Renal cortex interstitium (tissue), 15 donors: ENCODE measurements at places on chromosomes 4 and X.

DNA sequence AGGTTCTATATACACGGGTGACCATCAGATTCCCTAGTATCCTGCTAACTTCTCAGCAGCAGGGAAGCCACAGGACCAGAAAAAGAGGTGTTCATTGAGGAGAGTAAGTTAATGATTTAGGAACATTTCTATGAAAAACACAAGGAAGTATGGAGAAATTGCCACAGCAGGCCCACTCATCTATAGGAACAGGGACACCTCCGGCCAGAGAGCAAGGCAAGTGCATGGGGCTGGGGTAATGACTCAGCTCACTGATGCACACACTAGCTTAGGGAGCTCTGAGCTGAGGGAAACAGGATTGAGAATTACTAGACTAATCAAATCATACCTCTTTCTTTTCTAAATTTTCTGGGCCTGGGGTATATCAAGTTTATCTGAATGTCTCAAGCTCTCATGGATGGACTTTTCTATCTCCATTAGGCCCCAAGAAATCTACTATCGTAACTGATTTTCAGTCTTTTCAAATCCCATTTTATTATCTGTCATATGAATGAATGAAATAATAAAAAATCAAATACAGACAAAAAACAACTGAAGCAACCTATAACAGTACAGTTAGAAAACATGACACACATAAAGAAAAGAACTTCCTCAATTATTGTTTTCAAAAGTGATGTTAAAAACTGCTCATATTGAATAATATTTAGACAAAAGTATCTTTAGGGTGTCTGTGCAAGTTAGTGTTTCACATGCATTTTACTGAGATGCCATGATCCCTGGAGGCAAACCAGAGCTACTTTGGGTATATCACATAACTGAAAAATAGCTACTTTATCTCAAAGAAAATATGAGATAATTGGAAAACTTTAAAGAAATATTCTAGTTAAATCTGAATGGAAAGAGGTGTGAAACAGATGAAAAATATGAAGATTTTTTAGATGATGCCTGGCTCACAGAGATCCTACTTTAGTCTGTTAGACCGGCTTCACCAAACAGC is 89.8 kb downstream of the FBXO8 start:
- no peak for DNase-seq

GRCh38 chrX:66728818-66729271 is 90.0 kb upstream of the EDA2R start:
- DNase-seq = no peak

DNA sequence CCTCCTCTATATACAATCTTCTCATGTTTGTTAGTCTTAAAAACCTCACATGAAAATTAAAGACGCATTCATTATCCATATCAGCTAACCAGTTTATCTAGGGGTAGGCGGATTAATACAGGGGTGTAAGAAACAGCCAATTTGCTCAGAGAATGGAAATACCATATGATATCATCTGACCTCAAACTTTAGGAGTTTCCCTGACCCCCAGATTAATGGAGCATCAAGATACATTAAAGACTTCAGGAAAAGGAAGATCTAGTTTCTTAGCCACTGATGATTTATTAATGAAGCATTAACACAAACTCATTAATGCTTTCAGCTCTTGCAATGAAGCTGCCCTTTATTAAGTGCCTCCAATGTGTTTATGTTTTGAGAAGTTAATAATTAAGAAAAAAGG is 67.5 kb downstream of the CAMK2D start:
- no peak for DNase-seq

DNA sequence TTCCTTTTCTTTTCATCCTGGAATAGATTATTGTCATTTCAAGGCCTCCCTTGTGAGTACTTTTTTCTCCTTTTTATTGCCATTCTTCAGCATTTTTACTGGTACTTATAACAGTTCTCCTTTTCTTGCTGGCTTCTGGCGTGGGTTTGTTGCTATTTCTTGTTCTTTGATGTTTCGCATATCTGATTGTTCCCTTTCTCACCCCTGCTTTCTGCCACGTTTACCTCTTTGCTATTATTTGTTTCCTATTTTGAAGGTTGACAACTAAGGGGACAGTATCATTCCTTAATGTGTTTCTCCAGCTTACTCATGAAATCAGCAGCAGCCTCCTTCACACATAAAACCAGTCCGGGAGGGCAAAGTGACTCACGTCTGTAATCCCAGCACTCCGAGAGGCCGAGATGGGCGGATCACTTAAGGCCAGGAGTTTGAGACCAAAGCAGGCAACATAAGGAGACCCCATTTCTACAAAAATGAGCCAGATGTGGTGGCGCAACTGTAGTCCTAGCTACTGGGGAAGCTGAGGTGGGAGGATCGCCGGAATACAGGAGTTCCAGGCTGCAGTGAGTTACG is 72.6 kb downstream of the DMD start:
- no peak for DNase-seq

- DNase-seq = no peak
Measured at GRCh38 chr4:118955515-118955914, 66.9 kb downstream of the SYNPO2 start.

- no peak for DNase-seq
Measured at GRCh38 chr4:127103681-127104115, 529.1 kb upstream of the INTU start.

GRCh38 chr4:77052352-77052751 is 23.4 kb downstream of the CCNI start:
- DNase-seq = no peak

DNA sequence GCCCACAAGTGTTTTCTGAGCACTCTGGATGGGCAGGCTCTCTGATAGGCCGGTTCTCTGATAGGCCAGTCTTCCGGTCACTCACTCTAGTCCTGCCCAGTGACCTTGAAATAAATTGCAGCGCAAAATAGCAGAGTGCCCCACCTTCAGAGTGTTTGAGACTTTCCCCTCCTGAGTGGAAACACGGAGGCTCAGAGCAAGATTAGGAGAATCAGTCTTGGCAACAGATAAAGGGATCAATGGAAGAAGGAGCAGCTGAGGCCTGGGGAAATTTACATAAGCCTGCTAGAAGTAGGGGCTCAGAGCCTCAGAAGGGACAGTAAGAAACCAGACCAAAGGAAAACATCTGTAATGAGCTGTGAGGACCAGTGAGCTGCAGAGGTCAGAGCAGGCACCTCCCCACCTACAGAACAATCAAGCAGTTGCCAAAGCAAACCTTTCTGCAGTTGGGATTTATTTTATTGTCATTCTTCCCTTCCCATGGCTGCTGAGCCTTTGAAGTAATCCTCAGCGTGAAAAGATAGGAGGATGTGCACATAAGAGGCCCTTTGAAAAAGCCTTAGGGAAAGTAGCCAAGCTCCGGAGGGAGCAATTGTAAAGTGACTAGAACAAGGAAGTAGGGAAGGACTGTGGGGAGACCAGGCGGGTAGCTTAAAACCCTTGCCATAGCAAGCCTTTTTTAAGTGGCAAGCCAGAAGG is 89.1 kb upstream of the TSPAN5 start:
- DNase-seq = no peak

DNA sequence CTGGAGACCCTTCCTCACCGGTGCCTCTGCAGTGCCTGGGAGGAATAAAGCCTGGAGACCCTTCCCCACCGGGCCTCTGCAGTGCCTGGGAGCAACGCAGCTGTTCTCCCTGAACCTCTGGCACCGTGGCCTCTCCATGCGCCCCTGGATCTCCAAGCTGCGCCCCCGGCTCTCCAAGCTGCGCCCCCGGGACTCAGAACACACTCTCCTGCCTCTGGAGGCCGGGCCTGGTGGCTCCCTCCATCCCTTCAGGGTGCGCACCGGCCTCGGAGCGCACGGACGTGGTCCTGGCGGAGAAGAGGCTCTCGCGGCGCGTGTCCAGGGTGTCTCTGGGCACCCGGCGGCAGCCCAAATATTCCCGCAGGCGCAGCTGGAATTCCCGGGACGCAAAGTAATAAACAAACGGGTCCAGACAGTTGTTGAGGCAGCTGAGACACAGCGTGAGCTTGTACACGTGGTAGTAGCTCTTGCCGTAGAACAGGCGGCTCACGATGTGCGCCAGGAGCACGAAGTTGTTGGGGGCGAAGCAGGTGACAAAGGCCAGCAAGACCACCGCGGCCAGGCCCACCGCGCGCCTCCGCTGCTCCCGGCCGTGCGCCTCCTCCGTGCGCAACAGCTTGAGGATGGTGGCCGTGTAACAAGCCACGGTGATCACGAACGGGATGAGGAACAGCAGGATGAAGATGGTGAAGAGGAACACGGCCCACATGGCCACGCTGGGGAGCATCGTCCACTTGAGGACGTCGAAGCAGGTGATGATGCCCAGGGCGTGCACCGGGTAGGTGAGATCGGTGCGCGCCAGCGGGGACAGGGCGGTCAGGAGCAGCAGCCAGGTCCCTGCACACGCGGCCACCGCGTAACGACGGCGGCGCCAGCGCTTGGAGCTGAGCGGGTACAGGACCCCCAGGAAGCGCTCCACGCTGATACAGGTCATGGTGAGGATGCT is 12.8 kb upstream of the ASMTL start:
- no peak for DNase-seq

GRCh38 chr4:140790171-140790570 is 34.0 kb upstream of the TBC1D9 start:
- no peak for DNase-seq

GRCh38 chr4:6472008-6472386 is 417 bp downstream of the PPP2R2C start:
- DNase-seq = no peak

- DNase-seq = no peak
Measured at GRCh38 chr4:37567836-37568235, 118.3 kb downstream of the RELL1 start.

DNA sequence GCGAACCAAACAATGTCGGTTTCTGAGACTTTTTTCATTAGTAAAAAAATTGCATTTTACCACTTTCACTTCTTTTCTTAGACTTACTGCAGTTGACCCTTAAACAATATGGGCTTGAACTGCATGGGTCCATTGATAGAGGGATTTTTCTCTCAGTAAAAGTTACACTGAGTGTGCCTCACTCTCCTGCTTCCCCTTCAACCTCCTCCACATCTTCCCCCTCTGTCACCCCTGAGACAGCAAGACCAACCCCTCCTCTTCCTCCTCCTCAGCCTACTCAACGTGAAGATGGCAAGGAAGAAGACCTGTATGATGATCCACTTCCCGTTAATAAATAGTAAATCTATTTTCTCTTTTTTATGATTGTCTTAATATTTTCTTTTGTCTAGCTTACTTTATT is 43.4 kb downstream of the TEC start:
- no peak for DNase-seq
